ENCODE measurements at places on chromosomes 7 and 10.
A peak's percentile ranks its signal among the peaks of the same experiment; 100 is the strongest.

DNA sequence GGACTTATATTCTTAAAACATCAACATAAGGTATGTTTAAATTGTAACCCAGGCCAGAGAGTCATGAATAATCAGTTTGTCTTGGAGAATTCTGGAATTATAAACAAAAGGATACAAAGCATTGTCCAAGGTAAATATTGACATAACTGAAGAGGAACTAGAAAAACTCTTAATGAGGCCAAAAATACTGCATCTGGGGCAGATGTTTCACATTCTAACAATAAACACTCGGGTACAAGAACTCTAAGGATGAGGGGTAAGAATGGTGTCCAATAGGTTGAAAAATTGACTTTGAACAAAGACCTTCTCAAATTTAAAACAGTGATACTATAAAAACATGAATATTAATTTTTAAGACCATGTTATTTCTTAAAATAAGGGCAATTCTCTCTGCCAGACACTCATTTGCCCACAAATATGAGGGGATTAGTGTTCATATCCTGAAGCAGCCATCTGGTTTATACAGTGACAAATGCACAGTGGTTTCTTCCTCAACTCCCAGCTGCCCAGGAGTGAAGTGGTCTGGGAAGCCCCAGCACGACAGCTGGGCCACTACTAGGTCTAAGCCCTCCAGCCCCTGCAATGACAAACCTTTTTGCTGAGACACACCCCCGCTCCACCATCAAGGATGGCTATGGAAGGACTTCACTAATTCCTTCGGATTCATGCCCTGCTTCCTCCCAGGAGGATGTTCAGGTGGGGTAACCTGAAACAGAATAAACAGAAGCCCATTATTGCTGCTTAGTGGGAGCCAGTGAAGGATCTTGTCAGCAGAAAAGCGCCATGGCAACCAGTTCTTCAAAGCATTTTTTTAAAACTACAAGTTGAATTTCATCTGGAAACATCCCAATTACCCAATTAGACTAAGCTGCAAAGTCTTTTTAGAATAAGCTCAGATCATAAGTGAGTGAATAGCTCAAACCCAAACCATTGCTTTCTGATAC lies 107.5 kb upstream of the ARID5B start:
- DNase-seq = no peak

DNA sequence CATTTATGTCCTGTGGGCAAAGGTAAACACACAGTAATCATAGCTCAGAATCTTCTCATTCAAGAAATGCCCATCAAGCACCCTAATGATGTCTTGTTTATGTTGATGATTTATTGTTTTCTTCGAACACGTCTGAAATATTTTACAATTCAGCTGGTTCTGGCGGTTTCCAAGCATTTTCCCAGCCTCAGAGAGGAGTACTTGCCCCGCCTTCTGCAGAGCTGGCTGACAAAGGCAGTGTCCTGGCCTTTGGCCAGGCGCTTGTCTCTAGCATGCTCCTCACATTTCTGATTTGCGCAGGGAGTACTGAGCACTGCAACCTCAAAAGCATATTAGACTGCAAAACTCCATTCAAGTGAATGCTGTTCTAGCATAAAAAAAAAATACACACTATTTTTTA lies 314.2 kb upstream of the GNAI1 start:
- no peak for DNase-seq

DNA sequence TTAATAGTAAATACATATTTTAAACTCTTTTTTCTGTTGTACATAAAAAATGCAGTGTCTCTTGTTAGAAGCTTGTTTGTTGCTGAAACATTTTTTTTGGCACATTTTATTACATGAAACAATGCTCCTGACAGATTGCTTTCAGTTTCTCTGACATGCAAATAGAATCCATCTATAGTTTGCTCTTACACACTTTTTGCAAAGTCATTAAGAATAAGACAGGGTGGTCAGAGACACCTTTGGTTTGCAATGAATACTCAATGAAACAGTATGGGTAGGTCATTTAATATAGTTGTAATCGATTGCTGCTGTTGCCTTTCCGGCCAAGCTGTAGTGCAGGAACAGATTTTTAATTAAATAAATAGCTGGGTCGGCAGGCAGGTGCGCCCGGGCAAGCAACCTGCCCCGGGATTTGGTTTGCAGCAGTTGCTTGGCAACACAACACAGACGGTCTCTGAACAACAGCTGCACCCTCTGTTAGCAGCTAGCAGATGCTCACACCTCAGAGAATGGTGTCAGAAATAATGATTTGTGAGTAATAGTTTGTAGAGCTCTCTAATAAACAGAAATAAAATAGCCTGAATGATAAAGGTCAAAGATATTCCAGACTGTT lies 115.7 kb upstream of the CACNA2D1 start:
- DNase-seq = no peak

GRCh38 chr7:112080441-112080840 lies 125.8 kb downstream of the DOCK4 start:
- peak; percentile 59 for DNase-seq

- no peak for DNase-seq
Measured at GRCh38 chr10:59560990-59561389, 148.7 kb downstream of the SLC16A9 start.

DNA sequence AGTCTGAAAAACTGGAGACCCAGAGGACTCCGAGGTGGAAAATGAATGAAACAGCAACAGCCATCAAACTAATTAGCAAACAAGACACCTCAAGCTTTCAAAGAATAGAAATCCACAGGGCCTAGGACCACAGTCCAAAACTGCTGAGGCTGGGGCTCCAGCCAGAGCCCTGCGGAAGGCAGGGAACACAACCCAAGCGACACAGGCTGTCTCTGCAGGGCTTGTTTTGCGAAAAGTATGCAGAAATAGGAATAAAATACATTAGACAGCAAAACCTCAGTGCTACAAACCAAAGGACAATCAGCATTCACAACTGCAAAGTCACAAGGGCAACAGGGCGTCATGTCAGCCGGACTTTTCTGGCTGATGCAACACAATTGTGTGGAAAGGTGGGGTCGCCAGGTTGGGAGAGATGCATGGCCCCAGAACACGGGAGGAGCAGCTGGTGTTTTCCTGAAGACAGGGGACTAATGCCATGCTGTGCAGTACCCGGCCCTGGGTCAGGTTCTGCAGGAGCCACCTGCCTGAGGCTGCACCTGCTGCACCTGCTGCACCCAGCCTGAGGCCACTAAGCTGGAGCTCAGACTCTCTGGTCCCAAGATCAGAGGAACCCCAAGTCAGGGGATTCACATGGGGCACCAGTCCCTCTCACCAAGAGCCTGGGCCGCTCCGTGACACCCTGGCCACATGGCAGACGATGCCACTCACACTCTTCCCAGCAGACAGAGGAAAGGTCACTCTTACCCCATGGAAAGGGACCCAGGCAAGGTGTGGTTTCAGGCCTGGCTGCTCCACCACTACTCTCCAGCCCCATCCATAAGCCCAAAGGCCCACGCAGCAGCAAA lies 74.2 kb downstream of the MAD1L1 start:
- no peak for DNase-seq

- DNase-seq = peak; percentile 57
Measured at GRCh38 chr10:90378524-90379076, 479.2 kb downstream of the HTR7 start.

DNA sequence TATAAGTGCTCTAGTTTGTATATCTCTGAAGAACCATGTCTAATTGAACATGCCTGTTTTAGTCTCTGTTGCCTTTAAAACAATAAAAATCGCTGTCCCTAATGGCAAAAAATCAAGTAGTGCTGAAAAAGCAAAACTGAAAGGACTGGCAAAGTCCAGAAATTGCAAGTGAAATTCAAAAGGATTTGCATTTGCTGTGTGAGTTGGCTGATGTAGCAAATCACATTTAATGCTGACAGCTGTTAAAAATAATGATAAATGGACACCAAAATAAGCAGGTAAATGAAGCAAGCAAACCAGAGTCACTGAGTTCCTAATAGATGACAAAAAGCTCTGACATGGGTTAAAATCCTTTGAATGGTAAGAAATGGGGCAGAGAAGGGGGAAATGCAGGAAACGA lies 874.1 kb downstream of the GRM8 start:
- no peak for DNase-seq

GRCh38 chr10:62501547-62501946 lies 127.4 kb downstream of the ZNF365 start:
- DNase-seq = no peak

GRCh38 chr7:112665709-112666108 lies 124.5 kb downstream of the TMEM168 start:
- DNase-seq = no peak
